Kidney capillary endothelial cell (primary cell): ENCODE measurements at places on chromosomes 1 and 21.

DNA sequence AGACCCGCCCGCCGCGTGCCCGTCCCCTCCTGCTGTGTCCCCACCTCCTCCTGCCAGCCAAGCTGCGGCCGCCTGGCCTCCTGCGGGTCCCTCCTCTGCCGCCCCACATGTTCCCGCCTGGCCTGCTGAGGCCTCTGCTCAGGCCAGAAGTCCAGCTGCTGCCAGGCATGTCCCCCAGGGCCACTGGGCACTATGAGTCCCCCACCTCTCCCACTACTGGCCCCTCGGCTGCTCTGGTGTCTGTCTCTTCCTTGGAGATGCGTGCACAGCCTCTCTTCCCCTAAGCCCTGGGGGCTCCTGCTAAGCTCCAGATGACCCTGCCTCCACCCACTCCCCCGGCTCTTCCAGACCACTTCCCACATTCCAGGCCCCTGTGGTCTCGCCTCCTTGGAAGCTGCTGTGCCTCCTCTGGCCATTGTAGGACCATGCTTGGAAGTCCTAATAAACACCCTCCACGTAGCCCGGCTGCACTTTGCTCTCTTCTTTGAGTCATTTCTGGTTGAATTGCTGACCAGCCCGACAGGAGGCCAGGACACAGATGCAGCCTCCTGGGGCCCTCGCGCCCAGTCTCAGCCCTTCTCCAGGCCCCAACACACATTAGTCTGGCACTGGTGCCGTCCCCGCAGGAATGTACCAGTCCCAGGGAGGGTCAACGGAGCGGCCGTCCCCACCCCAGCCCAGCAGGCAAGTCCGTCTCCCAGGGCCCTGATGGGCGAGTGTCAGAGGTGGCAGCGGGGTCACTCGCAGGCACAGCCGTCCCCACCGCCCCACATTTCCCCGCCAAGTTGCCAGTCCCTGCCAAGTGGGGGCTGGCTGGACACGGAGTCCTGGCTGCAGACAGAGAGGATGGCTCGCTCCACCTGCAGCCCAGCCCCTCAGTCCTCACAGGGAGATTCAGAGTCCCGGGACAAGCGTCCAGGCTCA is 1.1 kb downstream of the KRTAP10-12 start:
- DNase-seq, result no peak

GRCh38 chr1:173427146-173428054 is 49.7 kb upstream of the PRDX6 start:
- no peak for DNase-seq

- DNase-seq, result no peak
Measured at GRCh38 chr1:153639280-153639679, 5.4 kb downstream of the CHTOP start.

GRCh38 chr1:5164158-5164557 is 509.7 kb downstream of the AJAP1 start:
- DNase-seq, result no peak

- no peak for DNase-seq
Measured at GRCh38 chr1:44314452-44314851, 40.6 kb downstream of the ERI3 start.

GRCh38 chr1:161706482-161707347 is at the start of gene FCRLA:
FCRLA (plus strand) TSS chr1:161707229; CDS start chr1:161707265, 36 bp downstream.
- peak; percentile 87 for DNase-seq

DNA sequence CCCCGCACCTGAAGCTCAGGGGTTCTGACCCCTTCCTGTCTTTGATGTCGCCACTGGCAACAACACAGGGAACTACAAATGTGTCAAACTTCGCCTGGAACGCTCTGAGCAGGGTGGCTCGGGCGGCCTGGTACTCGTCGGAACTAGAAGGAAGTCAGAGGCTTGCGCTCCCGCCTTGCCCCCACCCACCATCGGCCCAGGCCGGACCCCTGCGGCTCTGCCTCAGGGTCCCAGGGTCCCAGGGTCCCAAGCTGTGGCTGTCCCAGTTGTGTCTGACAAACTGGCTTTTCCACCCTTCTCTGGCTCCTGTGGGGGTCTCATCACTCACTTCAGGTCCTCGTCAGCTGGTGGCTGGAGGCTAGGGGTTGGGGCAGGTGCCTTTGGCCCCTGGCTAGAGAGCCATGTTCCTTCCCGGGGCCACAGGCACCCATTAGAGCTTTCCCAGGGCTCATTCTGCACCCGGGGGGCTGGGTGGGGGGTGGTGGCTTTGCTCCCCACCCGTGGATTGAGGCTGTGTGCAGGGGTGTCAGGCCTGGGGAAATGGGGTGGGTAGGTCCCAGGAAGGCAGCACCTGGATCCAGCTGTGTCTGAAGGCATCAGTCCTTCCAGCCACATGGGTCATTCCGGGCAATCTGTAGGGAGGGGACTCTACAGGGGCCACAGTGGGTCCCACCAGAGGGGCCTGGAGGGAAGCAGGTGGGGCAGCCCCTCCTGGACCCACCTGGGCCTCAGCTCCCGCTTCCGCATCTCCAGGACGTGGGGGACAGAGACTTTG is 8.0 kb upstream of the TMEM52 start:
- DNase-seq, result no peak

DNA sequence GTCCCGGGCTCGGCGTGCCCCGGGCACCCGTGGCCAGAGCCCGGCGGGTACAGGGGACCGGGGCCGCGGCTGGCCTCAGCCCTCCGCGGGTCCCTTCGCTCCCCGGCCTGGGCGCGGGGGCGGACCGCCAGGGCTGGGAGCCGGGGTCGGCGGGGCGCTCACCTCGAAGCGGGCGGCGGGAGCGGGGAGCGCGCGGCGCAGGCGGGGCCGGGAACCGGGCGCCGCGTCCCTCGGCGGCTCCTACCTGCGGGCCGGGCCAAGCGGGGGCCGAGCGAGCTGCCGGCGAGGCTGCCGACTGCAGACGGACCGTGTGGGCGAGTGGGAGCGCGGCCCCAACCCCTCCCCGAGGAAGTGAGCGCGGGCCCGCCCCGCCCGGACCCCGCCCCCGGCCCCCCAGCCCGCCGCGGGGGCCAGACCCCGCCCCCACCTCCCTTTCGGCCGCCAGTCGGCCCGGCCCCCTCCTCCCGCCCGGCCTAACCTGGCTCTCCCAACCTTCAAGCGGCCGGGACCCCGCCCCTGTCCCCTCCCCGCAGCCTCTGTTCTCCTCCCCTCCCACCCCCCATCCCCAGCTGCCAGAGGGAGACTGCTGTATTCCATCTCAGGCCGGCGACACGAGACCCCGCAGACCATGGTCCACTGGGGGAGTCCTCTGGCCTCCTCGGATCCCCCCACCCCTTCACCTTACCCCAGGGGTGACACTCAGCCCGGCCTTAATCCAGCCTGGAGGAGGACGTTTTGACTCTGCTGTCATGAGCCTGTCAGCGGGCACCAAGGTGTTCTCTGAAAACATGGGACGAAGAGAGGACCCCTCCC is at the start of gene FHL3:
Gene FHL3 (minus strand): TSS at position 320 of the 813 bp plus-strand sequence. CDS start 6,102 bp downstream, outside the sequence.
- no peak for DNase-seq

GRCh38 chr1:44010935-44011471 is 19.6 kb downstream of the CCDC24 start:
- DNase-seq, result no peak

DNA sequence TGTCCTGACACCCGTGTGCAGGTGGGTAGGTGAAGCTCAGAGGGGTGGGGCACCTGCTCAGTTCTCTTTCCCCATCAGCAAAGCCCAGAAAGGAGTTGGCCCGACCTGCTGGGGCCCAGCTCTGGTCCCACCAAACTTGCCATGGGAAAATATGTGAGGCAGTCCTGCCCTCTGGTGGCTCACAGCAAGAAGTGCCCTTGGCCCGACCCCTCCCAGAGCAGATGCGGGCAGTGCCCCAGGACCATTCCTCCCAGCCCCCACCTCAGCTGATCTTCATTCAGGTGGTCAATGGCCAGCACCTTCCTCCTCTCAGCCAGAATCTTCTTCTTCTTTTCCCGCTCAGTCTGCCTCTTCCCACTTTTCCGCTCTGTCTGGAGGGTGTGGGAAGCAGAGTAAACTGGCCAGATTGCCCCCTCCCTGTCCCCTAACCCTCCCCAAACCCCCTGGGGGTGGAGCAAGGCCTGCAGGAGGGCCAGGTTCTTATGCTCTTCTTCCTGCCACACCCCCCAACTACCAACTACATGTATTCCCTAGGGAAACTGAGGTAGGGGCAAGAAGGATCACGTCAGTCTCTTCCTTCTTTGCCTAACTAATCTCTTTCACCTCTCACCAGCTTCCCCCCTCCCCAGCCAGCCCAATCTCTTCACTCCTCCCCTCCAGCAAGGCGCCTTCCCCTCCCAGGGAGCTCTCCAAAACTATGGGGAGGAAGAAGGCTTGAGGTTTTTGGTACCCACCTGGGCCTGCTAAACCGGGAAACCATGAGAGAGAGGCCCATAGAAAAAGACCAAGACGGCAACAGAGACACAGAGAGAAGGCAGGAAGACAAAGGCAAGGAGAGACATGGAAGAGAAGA is 15.6 kb downstream of the TNNT2 start:
- DNase-seq, result peak; percentile 38

DNA sequence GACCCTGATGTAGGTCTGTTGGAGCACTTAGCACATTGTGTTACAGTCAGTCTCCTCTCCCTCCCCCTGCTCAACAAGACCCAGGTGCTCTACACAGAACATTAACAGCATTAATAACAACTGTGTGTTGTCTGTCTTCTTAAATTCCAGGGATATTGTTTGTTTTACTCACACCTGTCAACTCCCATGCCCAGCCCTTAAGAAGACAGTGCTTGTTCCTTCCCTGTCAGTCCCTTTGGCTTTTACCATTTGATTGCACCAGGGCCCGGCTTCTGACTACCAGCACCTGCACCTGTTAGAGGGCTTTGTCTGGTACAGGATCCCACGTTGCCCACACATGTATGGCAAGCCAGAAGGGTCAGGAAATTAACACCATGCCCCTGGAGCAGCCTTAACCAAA is 11.7 kb downstream of the RIMKLA start:
- DNase-seq, result no peak

DNA sequence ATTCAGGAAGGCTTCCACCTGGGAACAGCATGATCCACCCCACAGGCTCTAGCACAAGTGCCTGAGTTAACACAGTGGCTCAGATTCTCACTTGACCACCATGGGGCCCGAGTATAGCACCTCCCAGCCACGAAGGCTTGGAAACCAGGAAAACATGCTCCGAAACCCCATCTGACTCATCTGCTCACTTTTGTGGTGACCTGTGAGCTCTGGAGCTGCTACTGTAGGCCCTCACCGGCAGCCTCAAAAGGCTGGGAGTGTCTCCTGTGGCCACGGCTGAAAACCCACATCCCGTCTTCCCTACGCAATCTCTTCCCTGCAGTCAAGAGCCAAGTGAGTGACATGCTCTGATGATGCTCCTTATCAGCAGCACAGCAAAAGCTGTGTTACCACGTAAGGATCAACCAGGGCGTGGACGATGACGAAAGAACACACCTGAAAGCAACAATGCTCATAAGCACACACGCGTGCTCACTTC is 81.4 kb downstream of the TGFBR3 start:
- no peak for DNase-seq

GRCh38 chr1:9371391-9371935 is 78.8 kb downstream of the SPSB1 start:
- no peak for DNase-seq

- DNase-seq, result no peak
Measured at GRCh38 chr1:232574889-232575762, 54.8 kb downstream of the SIPA1L2 start.

DNA sequence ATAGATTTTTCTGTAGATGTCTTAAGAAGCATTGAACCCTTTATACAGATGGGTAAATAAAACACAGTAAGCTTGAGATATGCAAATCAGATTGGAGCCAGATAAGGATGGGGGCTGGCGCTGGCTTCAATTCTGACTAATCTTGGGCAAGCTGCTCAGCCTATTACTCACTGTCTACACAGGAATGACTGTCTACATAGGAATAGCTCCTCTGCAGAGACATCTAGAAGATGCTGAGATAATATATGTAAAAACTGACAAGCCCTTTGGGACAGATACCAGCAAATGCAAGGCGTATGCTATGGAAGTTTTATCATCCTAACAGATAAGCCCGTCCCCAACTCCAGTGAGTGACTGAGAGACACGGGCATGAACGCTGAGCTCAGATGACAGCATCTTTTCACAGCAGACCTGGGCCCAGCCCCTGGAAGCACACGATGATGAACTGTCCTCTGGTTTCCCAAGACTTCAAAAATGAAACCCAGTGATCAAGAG is 1.7 kb downstream of the CLDN14 start:
- peak; percentile 90 for DNase-seq

GRCh38 chr21:44984428-44984791 is 44.6 kb downstream of the SLX9 start:
- DNase-seq, result no peak

- DNase-seq, result no peak
Measured at GRCh38 chr1:228281631-228282328, 73.9 kb downstream of the OBSCN start.

- no peak for DNase-seq
Measured at GRCh38 chr1:231612393-231613089, 14.0 kb upstream of the DISC1 start.
